H1 (cell line): ENCODE measurements at places on chromosomes 6 and 20.

GRCh38 chr20:48242623-48243022 is 457.3 kb upstream of the SULF2 start:
- DNase-seq: no peak

DNA sequence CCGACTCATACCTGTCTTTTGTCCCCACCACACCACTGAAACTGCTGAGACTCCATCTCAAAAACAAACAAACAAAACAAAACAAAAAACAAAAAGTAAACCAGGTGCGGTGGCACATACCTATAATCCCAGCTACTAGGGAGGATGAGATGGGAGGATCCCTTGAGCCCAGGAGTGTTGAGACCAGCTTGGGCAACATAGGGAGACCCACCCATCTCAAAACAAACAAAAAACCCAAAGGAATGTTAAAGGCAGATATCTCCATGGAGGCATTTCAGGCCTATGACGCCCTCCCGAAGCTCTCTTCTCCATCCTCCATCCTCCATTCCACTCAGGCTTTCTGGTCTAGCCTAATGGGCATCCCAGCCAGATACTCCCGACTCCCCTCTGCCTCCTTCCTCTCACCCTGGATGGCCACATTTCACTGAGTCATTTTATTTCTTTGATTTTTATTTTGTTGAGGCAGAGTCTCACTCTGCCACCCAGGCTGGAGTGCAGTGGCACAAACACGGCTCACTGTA is 3.2 kb upstream of the SLC4A11 start:
- DNase-seq: no peak

- no peak for DNase-seq
These were observed 31.0 kb downstream of the CDK5RAP1 start for GRCh38 chr20:33370291-33370690.

DNA sequence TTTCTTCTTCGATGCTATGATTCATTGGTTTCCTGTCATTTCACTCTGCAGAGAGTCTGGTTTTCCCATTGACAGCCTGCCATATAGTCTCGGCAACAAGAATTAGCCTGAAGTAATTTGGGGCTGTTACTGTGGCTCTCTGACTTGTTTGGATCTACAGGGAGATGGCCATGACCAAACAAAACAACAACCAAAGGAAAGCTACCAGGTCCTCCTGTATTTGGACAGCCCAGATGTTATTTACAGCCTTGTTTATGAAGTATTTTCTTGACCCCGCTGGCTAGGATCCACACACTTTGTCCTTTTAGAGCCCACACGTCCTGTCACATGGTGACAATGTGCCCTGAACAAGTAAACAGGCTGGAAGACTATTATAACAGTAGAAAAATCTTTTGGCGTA is 111.4 kb upstream of the PREP start:
- DNase-seq: no peak

DNA sequence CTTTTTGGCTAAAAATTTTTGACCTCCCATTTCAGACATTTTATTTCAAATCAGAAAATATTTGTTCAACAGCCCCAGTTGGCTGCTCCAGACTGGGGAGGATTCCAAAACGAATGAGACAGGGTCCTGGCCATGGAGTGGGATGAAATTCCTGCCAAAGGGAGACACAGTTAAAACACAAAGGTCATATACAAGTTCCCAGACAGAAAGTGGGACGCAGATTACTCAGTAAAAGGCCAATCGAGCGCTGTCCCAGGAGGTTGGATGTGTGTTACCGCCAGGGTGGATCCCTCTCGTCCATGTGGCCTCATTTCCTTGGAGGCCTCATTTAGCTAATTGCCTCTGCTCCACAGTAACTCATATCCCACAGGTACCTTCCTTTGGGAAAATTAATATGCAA is 41.8 kb upstream of the NNAT start:
- no peak for DNase-seq

DNA sequence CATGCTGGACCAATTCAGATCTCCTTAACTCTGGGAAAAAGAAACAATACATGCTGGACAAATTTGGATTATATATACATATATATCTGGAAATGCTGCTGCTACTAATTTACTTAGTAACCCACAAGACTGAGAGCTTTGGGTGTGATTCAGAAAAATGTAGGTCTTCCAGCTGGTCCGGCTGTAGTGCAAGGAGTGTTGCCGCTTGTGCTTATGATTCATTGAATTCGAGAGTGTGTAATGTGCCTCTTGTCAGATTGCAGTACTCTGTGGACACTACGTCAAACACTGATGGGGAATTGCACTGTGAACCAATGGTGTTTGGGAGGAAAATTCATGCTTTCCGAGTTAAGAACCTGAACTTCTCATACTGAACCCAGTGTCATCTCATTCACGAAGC is 1155.5 kb downstream of the EPHA7 start:
- no peak for DNase-seq

DNA sequence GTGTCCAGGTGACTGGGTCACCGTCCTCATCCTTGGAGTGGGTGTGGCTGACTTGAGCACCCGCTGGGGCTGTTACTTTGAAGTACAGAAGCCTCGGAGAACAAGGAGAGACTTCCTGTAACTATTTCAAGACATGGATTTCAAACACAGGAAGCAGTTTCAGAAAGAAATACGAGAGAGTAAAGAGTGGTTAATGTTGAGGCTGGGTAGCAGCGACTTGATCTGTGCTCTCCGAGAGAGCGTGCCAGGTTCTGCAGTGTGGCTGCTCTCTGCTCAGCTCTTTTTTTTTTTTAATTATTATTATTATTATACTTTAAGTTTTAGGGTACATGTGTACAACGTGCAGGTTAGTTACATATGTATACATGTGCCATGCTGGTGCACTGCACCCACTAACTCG is 17.5 kb upstream of the EFCAB8 start:
- DNase-seq: no peak

DNA sequence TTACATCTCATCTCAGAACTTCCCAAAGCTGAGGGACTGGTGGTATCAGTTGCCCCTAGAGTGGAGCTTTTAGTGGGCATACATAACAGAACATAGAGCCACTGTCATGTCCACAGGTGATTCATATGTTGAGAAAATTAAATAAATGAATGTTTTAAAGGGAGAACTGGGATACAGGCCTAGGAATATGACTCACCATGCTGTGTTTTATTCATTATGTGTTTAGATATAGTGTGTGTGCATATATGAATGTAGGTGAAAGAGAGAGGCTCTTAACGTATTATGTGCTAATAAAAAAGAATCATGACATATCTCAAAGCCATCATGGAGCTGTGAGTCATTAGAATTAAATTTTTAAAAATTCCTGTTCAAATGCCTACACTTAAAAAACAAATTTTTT is 332.2 kb upstream of the RSPO3 start:
- no peak for DNase-seq

DNA sequence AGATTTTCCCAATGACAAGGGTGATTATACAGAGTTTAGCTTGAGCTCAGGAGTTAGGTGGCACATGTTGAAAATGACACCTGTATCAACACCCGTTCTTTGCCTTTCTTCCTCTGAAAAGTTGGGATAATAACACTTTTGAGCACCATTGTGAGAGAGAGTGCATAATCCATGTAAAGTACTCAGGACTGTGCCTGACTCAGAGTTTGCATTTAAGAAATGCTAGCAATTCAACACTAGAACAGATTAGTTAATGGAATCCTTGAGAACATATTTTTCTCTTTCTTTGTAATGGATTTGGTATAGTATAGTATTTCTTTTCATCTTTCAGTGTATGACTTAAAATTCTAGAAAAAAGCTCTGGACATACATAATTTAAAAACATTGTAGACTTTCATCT is 449.2 kb downstream of the GJA1 start:
- DNase-seq: no peak

DNA sequence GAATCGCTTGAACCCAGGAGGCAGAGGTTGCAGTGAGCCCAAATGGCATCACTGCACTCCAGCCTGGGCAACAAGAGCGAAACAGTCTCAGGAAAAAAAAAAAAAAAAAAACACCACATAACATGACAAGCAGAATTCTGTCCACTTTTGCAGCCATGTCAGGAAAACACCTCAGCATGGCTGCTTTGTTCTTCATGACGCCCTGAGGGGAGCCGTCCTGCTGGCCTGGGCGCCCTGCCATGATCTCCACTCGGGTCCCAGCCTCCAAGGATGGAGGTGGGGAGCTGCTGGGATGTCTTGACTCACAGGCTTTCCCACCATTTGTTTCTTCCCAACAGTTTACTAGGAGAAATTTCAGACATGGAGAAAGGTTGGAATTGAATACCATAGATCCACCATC is 42.2 kb downstream of the SNX9 start:
- DNase-seq: no peak

DNA sequence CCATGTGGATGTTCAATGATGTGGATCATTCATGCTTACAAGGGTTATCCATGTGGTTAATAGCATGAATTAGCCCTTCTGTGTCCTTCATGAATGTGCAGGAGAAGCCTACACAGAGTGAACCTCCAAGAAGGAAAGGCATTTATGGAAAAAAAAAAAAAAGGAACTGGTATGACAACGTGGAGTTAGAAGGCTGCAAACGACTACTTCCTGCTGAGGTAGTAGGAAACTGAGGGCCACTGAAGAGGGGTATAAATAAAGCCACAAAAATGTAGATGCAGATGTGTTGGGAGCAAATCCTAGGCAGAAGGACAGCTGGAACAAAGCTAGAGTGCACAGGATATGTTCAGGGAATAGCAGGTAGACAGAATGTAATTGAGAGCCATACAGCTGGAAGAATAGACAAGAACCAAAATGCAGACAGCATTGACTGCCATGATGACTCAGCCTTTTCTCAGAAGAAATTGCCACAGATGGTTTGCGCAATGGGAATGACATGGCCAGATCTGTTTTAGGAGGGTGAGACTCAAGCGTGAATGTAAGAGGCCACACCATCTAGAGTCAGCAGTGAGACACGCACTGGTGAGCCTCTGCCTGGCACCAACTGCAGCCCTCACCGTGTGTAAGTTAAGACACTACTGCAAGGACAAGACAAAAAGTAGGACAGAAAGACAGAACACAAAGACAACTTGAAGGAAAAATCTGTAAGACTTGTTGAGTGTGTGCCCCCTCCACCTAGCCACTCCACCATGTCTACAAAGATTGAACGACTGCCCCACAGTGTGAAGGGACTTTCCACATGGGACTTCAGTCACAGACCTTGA is 79.8 kb downstream of the KIF13A start:
- DNase-seq: no peak

DNA sequence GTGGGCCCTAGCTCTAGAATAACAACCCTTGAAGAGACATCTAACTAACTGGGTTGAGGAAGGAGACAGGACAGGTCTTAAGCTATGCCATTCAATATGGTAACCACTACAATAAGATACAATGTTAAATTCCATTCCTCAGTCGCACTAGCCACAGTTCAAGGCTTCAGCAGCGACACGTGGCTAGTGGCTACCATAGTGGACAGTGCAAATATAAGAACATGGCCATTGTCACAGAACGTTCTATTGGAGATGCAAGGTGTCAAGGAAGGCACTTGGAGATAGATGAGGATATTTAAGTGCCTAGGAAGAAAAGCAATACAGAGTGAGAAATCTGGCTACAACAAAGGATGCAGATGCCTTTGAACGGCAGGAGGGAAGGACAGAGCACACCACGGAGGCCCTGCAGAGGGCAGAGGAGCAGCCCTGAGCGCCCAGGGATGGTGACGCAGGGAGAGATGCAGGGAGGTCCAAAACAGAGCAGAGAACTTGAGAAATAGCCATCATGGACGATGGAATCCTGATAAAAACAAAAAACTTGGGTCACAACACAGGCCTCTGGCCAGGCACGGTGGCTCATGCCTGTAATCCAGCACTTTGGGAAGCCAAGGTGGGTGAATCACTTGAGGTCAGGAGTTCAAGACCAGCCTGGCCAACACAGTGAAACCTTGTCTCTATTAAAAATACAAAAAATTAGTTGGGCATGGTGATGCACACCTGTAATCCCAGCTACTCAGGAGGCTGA is 140.7 kb downstream of the ZMYND8 start:
- DNase-seq: no peak

- no peak for DNase-seq
These were observed 374.1 kb upstream of the MANEA start for GRCh38 chr6:95203153-95203754.

DNA sequence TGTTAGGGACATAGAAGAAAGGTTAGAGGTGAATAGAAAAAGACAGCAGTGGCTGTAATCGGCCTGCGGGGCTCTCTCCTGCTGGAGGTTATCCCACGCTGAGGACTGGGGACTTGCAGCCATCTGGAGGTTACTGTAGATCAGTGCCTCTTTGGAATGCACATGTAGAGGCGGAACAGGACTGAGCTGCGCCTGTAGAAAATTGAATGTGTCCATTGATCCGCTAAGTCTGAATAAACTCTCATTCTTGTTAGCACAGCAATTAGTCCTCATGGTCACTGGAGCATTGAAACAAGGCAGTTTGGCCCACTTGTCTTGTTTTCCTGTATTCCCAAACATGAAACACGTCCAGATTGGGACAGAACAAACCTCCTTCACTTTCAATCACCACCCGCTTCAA is 46.3 kb upstream of the F13A1 start:
- no peak for DNase-seq
